ENCODE measurements at places on chromosomes 6 and 20. TPM values are rescaled to one million over a fixed set of nuclear protein-coding genes. Genes with fewer than 3 reads are reported as not detected.

HAO1 gene
- not detected for total RNA-seq

RNASET2 gene
- 36.4 TPM for total RNA-seq

C6orf141 gene
- 55.3 TPM for total RNA-seq

TRAPPC3L gene
- not detected for total RNA-seq

SPATS1 gene
- not detected for total RNA-seq

CD24 gene
- 1.2 TPM for total RNA-seq

PCSK2 gene
- total RNA-seq, result not detected

MEP1A gene
- not detected for total RNA-seq

DACT2 gene
- total RNA-seq, result not detected

EDN3 gene
- total RNA-seq, result not detected

TMEM200A gene
- total RNA-seq, result 116 TPM

CPXM1 gene
- 3.5 TPM for total RNA-seq

FAM83D gene
- total RNA-seq, result 48.3 TPM

POLR1C gene
- total RNA-seq, result 27.7 TPM

KCNK16 gene
- not detected for total RNA-seq

FAM209B gene
- total RNA-seq, result not detected

TCF15 gene
- not detected for total RNA-seq

MUC22 gene
- not detected for total RNA-seq

IPCEF1 gene
- total RNA-seq, result under 0.01 TPM

BPIFB4 gene
- total RNA-seq, result not detected

RNF114 gene
- 105 TPM for total RNA-seq

GJA1 gene
- total RNA-seq, result 355 TPM

CAP2 gene
- total RNA-seq, result 8.9 TPM

PXDC1 gene
- total RNA-seq, result 66.2 TPM

BHLHE23 gene
- not detected for total RNA-seq

OVOL2 gene
- not detected for total RNA-seq

BRD2 gene
- total RNA-seq, result 95.3 TPM

ZNF341 gene
- total RNA-seq, result 1.00 TPM

VIP gene
- not detected for total RNA-seq

RNF182 gene
- 1.8 TPM for total RNA-seq

TNFRSF6B gene
- total RNA-seq, result 57.4 TPM

SAMD10 gene
- total RNA-seq, result 0.87 TPM

CLDN20 gene
- total RNA-seq, result not detected

BMP6 gene
- total RNA-seq, result 3.7 TPM

ZNF311 gene
- total RNA-seq, result 1.7 TPM

OLIG3 gene
- not detected for total RNA-seq
